ENCODE measurements at places on chromosomes 11 and 22. TPM values are rescaled to one million over a fixed set of nuclear protein-coding genes. Genes with fewer than 3 reads are reported as not detected.

The MMP27 gene
- total RNA-seq = 0.09 TPM

The PITPNM1 gene
- 4.9 TPM for total RNA-seq

The GRK2 gene
- total RNA-seq = 31.7 TPM

The SMC1B gene
- total RNA-seq = 0.04 TPM

The FAT3 gene
- total RNA-seq = 6.2 TPM

The OR5A1 gene
- not detected for total RNA-seq

The INS gene
- not detected for total RNA-seq

The APLNR gene
- total RNA-seq = 43.2 TPM

Data from muscle of leg (tissue), 16 donors.